ENCODE measurements at places on chromosomes 2 and 18.

- peak; percentile 37 for DNase-seq
Observed at GRCh38 chr2:60553495-60554073, at the start of gene BCL11A. TSS of gene BCL11A (minus strand) at chr2:60553654. CDS start at chr2:60553270, 384 bp downstream.

DNA sequence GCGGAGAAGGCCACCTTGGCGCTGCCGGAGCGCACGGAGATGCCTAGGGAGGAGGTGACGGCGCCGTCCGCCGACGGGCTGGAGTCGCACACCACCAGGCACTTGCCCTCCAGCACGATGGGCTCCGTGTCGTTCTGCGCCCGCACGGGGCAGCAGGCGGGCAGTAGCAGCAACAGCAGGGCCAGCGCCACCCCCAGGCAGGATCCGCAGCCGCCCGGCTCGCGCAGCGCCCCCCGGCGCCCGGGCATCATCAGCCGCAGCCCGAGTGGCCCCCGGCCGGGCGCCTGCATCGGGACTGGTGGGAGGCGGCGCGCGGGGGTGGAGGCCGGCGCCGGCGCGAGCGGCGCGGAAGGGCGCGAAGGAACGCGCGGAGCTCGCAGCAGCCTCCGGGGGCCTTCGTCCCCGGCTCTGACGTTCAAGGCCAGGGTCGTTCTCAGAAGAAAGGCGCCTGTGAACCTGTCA, 2.2 kb downstream of the CBLN2 start:
- DNase-seq = no peak

DNA sequence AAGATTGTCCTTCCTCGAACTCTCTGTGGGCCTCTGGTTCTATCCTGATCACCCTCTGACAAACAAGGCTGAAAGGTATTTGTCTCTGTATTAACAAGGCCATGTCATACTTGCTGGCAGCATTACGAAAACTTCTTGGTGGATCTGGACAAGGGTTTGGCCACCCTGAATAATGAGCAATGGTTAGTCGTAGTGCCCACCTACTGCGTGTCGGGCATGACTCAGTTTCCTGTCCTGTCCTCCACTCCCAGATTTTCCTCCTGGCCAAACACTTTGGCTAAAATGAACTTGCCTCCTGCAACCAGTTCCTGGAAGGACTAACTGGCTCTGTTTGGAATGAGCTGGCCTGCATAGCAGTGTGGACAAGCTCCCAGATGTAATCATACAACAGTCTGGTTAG, 198.5 kb upstream of the SMIM21 start:
- DNase-seq = no peak

DNA sequence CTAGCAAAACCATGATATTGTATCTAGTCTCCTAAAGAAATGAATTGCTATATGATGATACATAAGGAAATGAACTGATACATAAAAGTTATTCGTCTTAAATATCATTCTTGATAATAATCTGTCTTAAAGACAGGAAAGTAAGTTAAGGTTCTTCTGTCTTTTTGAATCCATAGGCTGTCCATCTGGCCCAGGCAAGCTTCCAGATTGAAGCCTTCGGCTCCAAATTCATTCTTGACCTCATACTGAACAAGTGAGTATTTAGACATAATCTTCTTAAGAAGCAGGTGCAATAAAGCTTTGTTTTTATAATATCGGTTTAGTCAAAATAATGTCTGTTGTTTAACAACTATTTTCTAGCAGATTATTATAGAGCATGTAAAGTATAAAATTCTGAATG, 37.7 kb downstream of the ADAM23 start:
- DNase-seq = no peak

DNA sequence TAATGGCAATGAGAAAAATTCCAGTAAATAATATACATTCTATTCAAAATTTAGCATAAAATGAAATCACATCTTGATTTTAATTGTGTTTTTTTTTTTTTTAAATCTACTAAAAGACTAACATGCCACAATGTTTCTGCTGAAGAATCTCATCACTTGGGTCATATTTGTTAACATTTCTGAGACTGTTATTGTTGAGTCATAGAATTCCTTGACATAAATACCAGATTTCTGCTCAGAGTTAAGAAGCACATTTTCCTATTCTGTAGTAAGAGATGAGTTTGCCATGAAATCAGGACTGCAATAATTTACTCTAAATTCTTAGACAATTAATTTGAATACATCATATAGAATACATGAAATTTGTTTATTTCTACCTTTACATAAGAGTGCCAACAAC, 154.9 kb upstream of the KYNU start:
- no peak for DNase-seq

DNA sequence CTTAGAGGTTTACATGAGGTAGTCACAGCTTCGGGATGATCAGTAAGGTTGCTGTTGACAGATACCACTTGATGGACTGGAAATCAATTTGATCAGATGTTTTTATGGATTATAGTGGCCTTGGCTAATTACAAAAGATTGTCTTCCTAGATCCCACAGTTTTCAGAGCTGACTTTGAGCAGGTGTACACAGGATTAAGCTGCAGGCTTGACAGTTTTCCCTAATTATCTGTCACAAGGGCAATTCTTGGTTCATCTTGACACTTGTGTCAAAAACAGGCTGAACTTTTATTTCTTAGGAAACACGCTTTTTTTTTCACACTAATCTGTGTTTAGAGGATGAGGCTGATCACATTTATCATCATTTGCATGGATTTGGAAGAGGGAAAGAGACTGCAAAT, 824.0 kb upstream of the PIK3C3 start:
- DNase-seq = no peak

DNA sequence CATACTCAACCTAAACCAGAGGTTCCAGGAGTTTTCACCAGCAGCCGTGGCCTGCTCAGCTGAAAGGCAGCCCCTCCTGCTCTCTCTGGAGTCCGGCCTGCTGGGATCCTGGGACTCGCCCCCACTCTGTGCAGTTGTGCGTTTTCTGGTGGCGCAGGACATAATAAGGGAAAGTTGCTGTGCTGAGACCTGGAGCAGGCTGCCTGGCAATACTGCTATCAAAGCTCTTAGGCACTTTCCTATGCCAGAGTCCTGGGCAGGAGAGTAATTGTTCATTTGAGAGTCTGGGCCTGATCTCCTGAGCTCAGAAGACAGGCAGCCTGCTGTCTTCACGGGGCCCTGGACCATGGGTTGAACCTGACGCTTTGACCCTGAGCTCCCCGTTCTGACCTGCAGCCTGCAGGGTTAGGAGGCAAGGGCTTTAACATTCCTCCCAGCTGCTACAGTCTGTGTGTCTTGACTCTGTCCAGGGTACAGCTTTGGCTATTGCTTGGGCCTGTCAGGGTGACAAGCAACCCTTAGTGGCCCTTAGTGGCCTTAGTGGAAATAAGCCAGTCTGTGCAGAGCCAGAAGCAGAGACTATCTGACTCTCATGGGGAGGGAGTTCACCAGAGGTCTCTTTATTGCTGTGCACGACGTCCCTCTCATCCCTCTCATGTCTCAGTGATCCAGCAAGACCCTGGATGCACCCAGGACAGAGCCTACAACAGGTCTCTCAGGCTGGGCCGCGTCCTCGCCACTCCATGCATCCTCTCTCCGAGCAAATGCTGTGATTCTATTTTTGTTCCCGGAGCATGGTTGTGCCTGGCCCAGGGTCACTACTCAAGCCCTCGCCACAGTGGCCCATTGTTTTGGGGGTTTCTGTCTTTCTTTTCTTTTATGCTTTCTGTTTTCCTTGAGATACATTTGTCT, 60.6 kb downstream of the ACKR3 start:
- DNase-seq = no peak

- no peak for DNase-seq
Observed at GRCh38 chr2:191660575-191660974, 17.4 kb upstream of the NABP1 start.

GRCh38 chr2:178844269-178844668, 37.0 kb upstream of the TTN start:
- no peak for DNase-seq

DNA sequence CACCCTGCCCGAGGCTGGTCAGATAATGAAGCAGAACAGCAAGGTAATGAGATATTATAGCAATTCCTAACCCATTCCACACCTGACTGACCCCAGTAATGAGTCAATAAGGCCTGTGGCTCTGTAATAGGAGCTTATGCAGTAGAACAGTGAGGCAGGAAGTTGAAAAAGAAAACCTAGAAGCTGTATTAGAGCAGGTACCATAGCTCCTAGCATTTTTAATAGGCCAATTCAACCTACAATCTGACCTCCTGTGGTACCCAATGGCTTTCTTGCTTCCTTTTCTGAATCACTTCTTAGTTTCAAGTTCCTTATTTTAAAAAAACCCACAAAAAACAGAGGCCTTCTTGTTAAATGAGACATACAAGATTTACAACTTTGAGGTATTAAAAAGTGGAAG, 43.6 kb upstream of the MAP2 start:
- DNase-seq = no peak

GRCh38 chr2:6417050-6417449, 448.7 kb downstream of the CMPK2 start:
- no peak for DNase-seq

GRCh38 chr18:68735483-68736343, 20.8 kb upstream of the TMX3 start:
- peak; percentile 50 for DNase-seq

GRCh38 chr2:158488442-158489216, 31.9 kb downstream of the PKP4 start:
- no peak for DNase-seq

- no peak for DNase-seq
Observed at GRCh38 chr2:223528036-223528435, 74.1 kb downstream of the SCG2 start.
